Amniotic stem cell (primary cell): ENCODE measurements at places on chromosomes 4 and X.

DNA sequence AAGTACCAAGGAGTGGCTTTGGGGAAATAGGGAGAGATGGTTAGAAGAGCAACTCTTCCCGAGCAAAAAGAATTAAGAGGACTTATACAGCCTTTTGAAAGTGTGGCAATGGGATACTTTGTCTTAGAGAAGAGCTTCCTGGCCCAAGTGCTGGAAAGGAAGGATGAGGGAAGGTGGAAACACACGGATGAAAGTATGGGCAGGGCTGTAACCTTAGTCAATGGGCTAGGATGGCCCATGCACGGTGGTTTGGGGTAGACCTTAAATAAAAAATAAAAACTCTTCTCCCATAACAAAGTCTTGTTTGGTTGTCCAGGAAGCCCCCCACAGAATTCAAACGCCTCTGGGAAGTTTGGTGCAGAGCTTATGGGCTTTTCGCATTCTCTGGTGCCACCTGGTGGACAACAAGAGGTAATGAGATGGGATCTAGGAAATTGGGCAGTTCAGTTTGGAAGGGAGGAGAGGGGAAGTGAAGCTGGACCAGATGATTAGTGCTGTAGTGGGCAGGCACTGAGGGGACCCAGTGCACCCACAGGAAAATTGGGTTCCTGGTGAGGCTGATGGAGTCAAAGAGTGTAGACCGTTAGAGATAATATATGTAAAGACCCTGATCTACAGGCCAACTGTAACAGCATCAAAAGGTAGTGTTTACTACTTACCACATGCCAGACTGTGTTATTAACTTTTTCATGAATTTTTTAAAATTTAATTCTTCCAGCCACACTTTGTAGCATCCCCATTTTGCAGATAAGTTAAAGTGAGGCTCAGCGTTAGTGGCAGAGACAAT is 13.8 kb upstream of the ENOX2 start:
- DNase-seq: no peak

GRCh38 chrX:84339507-84340364 is 151.7 kb upstream of the RPS6KA6 start:
- no peak for DNase-seq

- no peak for DNase-seq
Measured at GRCh38 chrX:64792598-64793337, 183.5 kb downstream of the ZC4H2 start.

- DNase-seq: no peak
Measured at GRCh38 chr4:85756938-85757337, 282.0 kb downstream of the ARHGAP24 start.

- DNase-seq: no peak
Measured at GRCh38 chr4:153419029-153419428, 47.1 kb upstream of the TMEM131L start.

- DNase-seq: no peak
Measured at GRCh38 chr4:48585401-48585800, 95.3 kb downstream of the ZAR1 start.

- DNase-seq: no peak
Measured at GRCh38 chr4:163558539-163559044, 64.1 kb downstream of the TMA16 start.

DNA sequence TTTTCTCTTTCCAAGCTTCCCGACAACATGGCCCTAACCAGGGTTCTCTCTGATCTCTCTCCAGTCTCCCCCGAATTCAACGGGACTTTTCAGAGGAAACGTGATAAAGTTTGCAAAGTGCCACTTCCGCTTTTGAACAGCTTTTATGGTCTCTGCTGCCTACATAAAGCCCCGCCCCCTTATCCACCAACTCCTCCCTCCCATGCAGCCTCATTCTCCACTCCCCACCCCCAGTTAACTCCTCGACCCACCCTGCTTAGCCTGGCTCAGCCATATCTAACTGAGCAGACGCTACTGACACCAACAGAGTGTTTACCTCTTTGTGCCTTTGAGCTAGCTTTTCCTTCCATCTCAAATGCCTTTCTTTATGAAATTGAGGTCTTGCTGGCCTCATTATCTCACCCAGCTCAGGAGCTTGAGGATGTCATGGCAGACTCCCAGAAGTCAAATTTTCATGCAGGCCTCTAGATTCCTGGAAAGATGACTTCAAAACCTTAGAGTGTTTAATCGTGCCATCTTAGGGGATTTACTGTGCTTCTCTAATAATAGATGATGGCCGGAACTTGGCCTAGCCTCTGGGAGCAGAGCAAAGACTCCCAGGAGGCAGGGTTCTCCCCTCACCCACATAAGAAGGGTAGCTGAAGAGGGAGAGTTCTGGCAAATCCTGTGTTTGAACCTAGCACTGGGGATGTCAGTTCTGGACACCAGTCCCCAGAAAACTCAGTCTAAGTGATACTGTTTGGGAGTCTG is 606.0 kb downstream of the BCOR start:
- DNase-seq: no peak

DNA sequence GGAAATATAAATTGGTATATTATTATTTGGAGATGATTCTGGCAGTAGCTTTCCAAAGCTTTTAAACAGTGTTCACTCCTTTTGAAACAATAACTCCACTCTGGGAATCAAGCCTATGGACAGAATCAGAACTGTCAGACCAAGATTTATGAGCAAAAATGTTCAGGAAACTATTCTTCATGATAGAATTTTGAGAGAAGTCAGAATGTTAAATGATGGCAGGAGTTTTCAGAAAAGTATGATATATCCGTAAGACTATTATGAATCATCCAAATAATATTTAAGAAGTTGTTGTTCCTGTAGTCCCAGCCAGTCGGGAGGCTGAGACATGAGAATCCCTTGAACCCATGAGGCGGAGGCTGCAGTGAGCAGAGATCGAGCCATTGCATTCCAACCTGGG is 50.5 kb upstream of the ADGRG2 start:
- no peak for DNase-seq

GRCh38 chr4:17288151-17288550 is 223.7 kb downstream of the QDPR start:
- DNase-seq: no peak

- no peak for DNase-seq
Measured at GRCh38 chr4:88963817-88964216, 93.2 kb downstream of the FAM13A start.

DNA sequence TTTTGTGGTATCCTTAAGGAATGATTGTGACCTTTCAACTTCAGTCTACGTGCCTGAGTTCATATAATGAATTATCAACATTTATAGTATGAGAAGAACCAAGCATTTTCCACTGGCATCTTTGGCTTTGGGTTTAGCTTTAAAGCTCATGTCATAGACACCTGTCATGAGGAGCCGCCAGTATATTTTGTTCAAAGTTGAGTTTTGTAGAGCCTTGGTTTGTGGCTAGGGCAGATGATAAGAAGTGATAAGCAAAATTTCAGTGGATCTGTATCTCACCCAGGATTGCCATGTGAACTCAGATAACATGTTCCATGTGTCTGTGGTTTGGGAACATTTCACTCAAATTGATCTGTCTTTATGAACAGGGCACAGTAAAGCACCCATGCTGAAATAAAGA is 873.2 kb downstream of the STPG2 start:
- no peak for DNase-seq

DNA sequence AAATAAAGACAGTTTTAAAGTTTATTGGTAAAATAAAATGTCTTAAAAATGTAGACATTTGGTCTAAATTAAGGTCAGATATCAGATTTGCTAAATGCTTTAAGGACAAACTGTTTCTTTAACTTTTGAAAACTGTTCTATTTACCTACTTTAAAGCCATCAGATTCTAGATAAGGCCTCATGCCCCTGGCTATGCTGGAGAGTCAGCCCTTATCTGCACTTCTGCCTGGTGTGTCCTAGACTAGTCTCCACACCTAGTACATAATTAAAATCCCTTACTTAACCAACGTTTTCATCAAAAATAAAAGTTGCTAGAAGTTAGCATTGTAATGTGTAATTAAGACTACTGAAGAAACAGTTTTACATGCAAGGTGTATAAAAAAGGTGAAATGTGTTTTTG is 25.6 kb downstream of the HSD17B11 start:
- DNase-seq: no peak

DNA sequence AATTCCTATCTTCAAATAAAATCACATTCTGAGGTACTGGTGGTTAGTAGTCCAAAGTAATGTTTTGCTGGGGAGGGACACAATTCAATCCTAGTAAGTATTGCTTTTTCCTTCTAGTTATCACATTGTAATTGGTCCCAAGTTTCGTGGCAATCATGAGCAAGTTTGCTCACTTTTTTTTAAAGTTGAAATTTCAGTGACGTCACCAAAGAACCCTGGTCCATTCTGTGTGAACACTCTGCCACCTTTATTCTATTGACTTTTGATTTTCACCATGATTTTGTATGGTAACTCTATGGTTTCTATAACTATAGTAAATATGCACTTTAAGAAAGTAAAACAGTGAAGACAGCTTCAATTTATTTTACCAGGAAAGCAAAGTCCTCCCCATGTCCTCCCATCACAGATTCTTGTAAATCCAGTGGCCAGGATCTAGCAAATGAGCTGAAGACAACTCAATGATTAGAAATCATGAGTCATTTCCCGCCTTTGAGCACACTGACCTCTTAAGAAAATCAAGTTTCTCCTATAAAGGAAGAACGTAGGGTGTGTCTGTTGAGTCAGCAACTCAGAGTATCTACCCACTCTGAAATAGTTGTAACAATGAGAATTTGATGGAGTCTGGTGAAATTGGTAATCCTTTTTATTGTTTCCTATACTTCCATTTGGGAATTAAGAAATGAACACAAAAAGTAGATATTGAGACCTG is 1306.6 kb upstream of the PABPC4L start:
- no peak for DNase-seq

DNA sequence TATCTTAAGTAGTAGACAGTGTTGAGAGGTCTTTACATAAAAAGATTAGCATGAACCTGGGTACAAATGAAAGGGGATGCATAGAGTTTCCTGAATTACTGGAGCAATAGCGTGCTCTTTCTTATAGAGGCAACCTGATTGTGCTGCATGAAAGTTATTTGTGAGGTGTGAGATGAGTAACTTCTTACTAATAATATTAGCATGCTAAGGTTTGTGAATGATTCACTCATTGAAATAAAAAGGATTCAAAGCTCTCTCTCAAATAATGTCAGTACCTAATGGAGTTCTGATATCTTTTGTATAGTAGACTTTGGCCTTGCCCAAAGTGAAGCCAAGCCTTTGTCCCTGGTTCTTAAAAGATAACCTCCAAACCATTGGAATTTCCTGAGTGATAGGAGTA is 131.0 kb upstream of the CXXC4 start:
- DNase-seq: no peak

DNA sequence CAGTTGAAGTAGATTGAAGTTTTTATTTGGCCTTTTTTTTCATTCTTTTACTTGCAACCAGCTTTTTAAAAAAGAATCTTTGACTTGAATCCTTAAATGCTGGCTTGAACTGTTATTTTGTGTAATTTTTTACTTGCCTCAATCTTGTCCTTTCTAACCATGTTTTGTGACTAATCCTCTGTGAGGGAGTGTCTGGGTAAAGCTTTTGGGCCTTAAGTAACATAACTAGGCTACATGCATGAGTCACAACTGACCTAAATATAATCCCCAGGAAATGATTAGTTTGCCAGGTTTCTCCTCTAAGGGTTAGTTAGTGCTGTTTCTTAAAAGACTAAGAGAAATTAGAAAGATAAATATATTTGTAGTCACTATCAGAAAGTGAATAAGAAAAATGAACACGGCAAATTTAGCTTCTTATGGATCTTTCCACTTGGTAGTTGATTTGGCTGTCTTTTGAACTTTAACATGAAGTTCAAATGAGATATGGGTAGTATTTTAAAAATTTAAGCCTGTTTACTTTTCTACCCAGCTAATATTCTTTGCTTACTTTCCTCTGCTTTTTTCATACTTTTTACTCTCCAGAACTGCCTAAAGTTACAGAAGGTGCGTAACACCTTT is 13.0 kb downstream of the EXOC1 start:
- DNase-seq: peak; percentile 80

DNA sequence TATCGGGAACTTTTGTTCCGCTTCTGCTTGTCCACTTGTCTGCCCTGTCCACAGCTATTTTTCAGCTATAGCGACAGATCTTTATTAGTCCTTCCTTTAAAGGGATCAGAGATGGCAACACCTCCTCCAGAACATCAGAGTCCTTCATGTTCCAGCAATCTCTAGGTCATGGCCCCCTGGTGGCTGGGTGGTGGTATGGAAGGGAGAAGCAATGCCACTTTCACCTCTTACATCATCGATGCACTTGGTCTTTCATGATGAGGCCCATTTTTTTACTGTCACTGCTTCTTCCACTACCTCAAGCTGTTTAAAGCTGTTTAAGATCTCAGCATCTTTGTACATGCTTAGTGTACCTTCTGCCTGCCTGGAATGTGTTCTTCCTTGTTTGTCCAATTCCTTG is 106.7 kb downstream of the ARHGAP6 start:
- DNase-seq: no peak

GRCh38 chr4:48792348-48793006 is 12.4 kb upstream of the FRYL start:
- DNase-seq: no peak

GRCh38 chr4:37710491-37710890 is 24.3 kb upstream of the RELL1 start:
- no peak for DNase-seq

DNA sequence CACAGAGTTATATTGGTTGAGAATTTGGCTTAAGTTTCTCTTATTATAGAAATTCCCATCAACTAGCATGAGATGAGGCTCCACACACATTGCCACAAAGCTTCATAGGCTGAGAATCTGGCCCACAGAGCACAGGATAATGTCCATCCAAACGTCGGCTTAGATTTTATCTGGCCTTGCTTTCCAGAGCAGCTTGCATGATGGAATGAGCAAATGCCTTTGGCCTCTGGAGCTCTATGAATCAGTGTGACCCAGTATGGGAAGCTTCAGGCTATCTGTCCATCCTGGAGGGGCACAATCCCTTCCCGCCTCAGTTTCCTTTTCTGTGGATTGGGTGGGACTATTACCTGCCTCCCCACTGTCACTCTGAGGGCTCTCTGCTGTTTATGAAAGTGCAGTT is 131.5 kb upstream of the NDP start:
- DNase-seq: no peak

- DNase-seq: no peak
Measured at GRCh38 chr4:121449416-121449815, 68.6 kb upstream of the QRFPR start.

- no peak for DNase-seq
Measured at GRCh38 chrX:133402042-133402453, 13.2 kb downstream of the GPC4 start.

GRCh38 chr4:149572716-149573115 is 242.9 kb downstream of the IQCM start:
- no peak for DNase-seq

GRCh38 chr4:32462944-32463343 is 1742.8 kb downstream of the PCDH7 start:
- DNase-seq: no peak

DNA sequence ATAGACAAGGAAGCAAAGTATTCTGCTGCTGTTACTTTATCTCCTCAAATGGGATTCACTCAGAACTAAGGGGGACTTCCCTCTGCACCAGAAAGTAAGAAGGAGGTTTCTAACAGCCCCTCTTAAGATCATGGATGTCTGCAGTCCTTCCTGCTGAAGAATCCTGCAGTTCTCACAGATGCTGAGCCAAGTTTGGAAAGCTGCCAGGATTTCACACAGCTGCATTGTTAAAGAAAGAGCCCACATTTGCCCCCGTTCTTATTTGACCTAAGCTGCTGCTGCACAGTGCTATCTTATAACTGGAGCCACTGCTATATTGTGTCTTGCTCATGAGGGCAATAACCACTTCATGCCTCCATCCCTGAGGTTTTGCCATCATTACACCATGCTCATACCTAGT is 81.1 kb downstream of the FAAH2 start:
- no peak for DNase-seq
